A549 treated with CpdA at 1 μM for 4 hours (cell line): ENCODE measurements at places on chromosomes 11 and 22. TPM values are rescaled to one million over a fixed set of nuclear protein-coding genes. Genes with fewer than 3 reads are reported as not detected.

Gene MMP8
- not detected in 5 replicates for total RNA-seq

Gene ZBTB16
- total RNA-seq: not detected in 5 replicates

Gene LRRC74B
- total RNA-seq: 0.03 TPM in 1 of 5 replicates, not detected in the others

Gene RIC3
- total RNA-seq: 0.95 to 5.3 TPM (median 1.8 TPM) in 5 replicates

Gene SYT8
- 0.02 to 0.23 TPM in 2 of 5 replicates, not detected in the others for total RNA-seq

Gene THRSP
- total RNA-seq: not detected in 5 replicates

Gene LUZP2
- not detected in 5 replicates for total RNA-seq

Gene P2RY2
- 8.1 to 11.0 TPM (median 9.8 TPM) in 5 replicates for total RNA-seq

Gene PLAAT5
- not detected in 5 replicates for total RNA-seq

Gene SCGB1D2
- total RNA-seq: not detected in 5 replicates

Gene NPTXR
- total RNA-seq: 11.7 to 16.2 TPM (median 12.7 TPM) in 5 replicates

Gene TSGA10IP
- not detected in 5 replicates for total RNA-seq

Gene JHY
- 3.1 to 4.2 TPM (median 3.4 TPM) in 5 replicates for total RNA-seq
